ENCODE measurements at places on chromosomes 6 and 20. TPM values are rescaled to one million over a fixed set of nuclear protein-coding genes. Genes with fewer than 3 reads are reported as not detected.
A peak's percentile ranks its signal among the peaks of the same experiment; 100 is the strongest.

CALHM5 gene
- 0.51 TPM for polyA plus RNA-seq

EPHA7 gene
- polyA plus RNA-seq = not detected

LINC00237 gene
- polyA plus RNA-seq = not detected

DNA sequence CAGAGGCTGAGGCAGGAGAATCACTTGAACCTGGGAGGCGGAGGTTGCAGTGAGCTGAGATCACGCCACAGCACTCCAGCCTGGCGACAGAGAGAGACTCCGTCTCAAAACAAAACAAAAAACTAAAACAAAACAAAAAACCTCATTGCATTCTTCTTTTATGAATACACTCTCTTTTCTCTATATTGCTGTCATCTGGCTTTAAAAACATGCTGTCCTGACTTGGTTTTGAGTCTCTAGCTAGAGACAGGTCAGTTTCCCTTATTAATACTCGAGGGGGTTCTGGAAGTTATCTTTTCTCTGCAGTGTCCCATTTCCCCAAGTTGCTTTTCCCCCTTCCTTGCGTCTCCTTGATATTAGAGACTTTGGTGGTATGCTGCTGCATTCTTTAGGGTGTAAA, 50.9 kb downstream of the RIOK1 start:
- peak; percentile 56 for DNase-seq

GRCh38 chr6:50277774-50278173, 228.0 kb upstream of the DEFB112 start:
- DNase-seq = no peak

- DNase-seq = peak; percentile 93
These were observed 471.7 kb downstream of the CDKAL1 start for GRCh38 chr6:21005816-21006570.

GRCh38 chr6:53651764-53652401, 13.7 kb downstream of the KLHL31 start:
- peak; percentile 80 for DNase-seq

- DNase-seq = no peak
These were observed 11.3 kb downstream of the GRIK2 start for GRCh38 chr6:101404775-101405174.

DNA sequence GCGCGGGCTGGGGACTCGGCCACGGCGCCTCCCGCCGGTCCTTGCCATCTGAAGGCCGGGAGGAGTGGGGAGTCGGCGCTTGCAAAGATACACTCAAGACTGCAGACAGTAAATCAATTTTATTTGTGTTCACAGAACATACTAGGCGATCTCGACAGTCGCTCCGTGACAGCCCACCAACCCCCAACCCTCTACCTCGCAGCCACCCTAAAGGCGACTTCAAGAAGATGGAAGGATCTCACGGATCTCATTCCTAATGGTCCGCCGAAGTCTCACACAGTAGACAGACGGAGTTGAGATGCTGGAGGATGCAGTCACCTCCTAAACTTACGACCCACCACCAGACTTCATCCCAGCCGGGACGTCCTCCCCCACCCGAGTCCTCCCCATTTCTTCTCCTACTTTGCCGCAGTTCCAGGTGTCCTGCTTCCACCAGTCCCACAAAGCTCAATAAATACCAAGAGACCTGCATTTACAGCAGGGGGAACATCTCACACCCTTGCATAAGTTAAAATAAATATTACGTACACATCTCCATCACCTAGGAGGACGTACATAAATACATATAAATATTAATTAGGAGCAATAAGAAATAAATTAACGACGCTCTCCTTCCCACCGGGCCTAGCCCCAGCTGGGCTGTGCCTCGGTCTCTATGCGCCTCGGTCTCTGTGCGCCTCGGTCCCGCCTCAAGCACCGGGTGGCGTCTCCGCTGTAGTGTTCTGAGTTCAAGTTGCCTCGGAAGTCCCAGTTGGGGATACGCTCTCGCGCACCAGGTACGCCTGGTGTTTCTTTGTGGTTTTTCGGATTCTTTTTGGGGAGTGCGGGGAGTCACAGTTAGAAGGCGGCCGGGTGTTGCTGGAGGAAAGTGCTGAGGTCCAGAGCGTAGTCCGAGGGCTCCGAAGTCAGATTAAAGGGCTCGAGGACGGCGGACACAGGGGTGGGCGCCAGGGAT, 889 bp upstream of the FLOT1 start:
- peak; percentile 58 for DNase-seq

- peak; percentile 33 for DNase-seq
These were observed 30.0 kb upstream of the UST start for GRCh38 chr6:148716811-148717210.

DNA sequence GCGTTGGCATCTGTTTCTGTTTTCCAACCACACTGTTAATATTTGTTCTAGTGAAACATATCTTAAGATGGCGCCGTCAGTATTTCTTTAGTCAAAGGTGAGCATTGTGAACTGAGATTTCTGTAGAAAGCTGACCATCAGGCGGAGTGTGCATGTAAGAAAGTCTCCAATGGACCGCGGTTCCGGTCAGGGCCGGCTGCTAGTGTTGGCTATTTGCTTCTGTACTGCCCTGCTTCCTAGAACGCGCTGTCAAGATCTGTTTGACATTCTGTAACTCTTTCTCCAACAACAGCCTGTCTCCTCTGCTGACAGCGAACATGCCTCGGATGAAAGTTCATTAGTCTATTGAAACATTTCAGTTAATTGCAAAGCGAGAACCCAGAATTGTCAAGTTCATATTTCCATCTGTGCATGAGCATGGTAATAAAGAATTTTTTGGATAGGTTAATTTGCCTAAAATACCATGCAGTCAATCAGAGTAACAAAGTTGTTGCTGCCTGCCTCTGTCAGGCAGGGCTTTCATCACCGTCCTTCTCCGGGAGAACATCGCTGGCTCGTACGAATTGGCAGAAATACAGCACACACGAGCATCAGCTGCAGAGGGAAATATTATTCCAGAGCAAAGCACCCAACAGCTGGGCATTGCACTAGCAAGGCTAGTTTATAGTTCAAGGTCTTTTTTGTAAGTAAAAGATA, 369.1 kb downstream of the CDH4 start:
- DNase-seq = no peak

DNA sequence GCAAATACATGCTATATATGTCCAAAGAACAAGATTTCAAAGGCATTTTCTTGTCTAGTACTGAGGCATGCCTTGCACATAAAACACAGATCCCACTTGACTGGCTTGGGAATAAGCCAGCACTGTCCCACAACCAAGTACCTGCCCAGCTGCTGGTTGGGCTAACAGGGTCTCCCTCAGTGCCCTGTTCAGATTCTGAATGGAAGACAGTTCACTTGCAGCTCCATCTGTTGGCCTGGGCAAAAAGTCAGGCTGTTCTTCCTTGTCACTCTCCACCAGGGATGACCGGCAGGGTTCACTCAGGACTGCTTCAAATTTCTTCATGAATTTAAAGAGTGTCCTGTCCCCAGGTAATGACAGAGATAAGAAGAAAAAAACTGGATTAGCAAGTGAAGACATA, 44.4 kb upstream of the LYRM2 start:
- no peak for DNase-seq

- no peak for DNase-seq
These were observed 3.7 kb upstream of the RPP21 start for GRCh38 chr6:30341218-30341617.

- peak; percentile 57 for DNase-seq
These were observed 255.4 kb upstream of the IRAK1BP1 start for GRCh38 chr6:78611886-78612480.

GRCh38 chr6:114762145-114762544, 419.3 kb upstream of the HS3ST5 start:
- no peak for DNase-seq
